ENCODE measurements at places on chromosomes 12 and 14.

- DNase-seq: no peak
Observed at GRCh38 chr12:110750784-110751461, 8.2 kb upstream of the PPP1CC start.

- DNase-seq: no peak
Observed at GRCh38 chr12:90280033-90280432, 571.4 kb upstream of the ATP2B1 start.

GRCh38 chr14:64549791-64550620 lies at the start of gene PPP1R36:
Gene PPP1R36 (plus strand): TSS chr14:64549961. CDS start chr14:64549998, 37 bp downstream.
- DNase-seq: no peak

GRCh38 chr12:26473291-26473690 lies 277.9 kb downstream of the SSPN start:
- DNase-seq: no peak

DNA sequence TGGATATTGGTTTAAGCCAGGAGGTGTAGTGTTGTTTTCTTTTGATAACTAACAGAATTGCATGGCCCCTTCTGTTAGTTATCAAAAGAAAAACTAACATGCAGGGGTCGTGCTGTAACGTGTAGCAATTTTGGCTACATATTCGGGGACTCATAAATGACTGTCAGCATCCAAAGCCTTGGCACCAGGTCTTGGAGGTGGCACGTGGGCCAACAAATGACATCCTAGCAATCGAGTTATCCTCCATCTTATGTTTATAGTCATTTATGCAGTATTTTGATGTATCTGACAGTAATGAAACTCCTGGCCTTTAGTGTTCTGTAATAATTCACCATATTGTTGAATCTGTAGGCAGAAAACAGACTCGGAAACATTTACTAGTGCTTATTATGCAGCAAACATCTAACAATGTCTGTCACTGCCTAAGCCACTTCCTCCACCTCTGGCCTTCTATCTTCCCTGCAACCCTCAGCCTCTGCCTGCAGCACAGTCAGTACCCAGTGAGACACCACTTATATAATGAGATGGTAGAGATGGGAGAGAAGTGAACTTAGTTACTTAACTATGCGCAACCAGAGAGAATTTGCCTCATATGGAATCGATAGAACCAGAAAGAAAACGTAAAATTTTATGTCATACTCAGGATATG lies 184.6 kb downstream of the AEBP2 start:
- DNase-seq: no peak

GRCh38 chr12:40947797-40948196 lies 240.3 kb upstream of the PDZRN4 start:
- no peak for DNase-seq

- DNase-seq: no peak
Observed at GRCh38 chr14:103225476-103225875, 102.2 kb downstream of the TNFAIP2 start.

Data from spinal cord (tissue), 10 donors.